ENCODE measurements at places on chromosomes 6 and 20. TPM values are rescaled to one million over a fixed set of nuclear protein-coding genes. Genes with fewer than 3 reads are reported as not detected.

- H3K4me3 ChIP-seq, result no peak overlapping the region
- no peaks in the 10 kb centered on the region for H3K4me1 ChIP-seq
- H3K27me3 ChIP-seq, result no peaks in the 10 kb centered on the region
- DNase-seq, result no peak
- H3K27ac ChIP-seq, result no peak overlapping the region
These were observed 15.7 kb upstream of the NHSL1 start for GRCh38 chr6:138514860-138515540.

DNA sequence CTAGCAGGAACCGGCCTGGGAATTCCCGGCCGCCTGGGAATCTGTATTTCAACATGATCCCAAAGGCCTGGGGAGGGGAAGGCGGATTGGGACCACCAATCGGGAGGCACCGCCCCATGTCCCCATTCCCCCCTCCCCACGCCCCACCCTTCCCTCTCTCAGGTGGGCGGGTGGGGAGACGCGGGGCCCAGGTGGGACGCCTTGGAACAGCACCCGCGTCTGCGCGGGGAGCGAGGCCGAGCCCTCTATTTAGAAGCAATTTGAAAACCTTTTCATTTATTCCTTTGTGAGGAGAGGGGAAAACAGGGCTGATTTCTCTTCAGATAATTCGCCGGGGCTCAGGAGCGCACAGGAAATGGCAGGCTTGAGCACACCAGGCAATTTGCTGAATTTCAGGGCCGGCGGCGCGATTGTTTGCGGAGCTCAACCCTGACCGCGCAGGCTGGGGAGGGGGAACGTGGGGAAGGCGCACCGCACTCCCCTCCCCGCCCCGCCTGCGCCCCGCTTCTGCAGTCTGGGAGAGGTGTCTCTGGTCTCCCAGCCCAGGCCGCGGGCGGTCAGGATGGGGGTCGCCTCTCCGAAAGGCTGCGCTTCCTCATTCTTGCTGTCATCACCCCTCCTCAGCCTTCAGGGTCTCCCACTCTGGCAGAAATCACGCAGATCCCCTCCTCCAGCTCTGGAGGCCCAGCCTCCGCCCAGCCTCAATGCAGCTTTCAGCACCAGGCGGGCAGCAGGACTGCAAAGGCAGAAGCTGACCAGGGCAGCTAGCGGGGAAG is 170.0 kb downstream of the GRM4 start:
- H3K27ac ChIP-seq, result no peak overlapping the region
- peaks cover 7% of the 10 kb centered on the region for H3K27me3 ChIP-seq
- DNase-seq, result peak; percentile 16
- no peaks in the 10 kb centered on the region for H3K36me3 ChIP-seq
- H3K4me1 ChIP-seq, result peaks cover 6% of the 10 kb centered on the region

DNA sequence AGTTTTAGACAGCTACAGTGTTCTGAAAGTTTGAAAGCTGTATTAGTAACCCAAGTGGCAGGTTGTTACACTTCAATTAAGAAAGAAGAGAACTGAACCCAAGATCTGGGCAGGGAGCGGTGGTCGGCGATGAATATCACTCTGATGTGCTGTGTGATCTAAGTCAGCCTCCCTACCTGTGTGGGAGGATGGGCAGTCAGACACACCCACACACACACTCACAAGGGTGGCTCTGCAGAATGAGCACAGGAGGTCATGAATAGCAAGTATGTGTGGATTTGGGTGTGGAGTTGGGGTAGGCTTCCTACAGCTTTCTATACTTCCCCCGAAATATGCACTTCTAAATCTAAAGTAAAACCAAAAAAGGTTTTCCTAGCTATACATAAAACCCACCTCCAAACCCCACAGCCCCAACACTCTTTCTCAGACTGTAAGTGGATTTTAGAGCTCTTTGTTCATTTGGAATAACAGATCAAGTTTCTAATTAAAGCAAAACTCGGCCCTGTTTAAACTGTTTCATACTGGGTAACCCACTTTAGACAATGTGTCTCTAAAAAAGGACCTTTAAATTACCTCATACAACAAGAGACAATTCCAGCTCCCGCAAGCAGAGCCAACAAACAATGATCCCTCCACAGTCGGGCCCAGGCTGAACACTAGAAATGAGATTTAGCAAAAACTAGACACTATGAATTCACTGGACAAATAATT is 19.4 kb downstream of the TNFRSF21 start:
- no peaks in the 10 kb centered on the region for H3K27me3 ChIP-seq
- H3K4me3 ChIP-seq, result no peak overlapping the region
- peaks cover 11% of the 10 kb centered on the region for H3K36me3 ChIP-seq
- no peak for DNase-seq

SYTL3 gene
- 3.1 TPM for total RNA-seq

GRCh38 chr6:13375360-13375878 is 47.1 kb upstream of the TBC1D7 start:
- DNase-seq, result no peak
- no peak overlapping the region for H3K4me3 ChIP-seq
- H3K4me1 ChIP-seq, result peaks cover 22% of the 10 kb centered on the region
- H3K27ac ChIP-seq, result no peak overlapping the region
- H3K36me3 ChIP-seq, result peaks cover 5% of the 10 kb centered on the region

DNA sequence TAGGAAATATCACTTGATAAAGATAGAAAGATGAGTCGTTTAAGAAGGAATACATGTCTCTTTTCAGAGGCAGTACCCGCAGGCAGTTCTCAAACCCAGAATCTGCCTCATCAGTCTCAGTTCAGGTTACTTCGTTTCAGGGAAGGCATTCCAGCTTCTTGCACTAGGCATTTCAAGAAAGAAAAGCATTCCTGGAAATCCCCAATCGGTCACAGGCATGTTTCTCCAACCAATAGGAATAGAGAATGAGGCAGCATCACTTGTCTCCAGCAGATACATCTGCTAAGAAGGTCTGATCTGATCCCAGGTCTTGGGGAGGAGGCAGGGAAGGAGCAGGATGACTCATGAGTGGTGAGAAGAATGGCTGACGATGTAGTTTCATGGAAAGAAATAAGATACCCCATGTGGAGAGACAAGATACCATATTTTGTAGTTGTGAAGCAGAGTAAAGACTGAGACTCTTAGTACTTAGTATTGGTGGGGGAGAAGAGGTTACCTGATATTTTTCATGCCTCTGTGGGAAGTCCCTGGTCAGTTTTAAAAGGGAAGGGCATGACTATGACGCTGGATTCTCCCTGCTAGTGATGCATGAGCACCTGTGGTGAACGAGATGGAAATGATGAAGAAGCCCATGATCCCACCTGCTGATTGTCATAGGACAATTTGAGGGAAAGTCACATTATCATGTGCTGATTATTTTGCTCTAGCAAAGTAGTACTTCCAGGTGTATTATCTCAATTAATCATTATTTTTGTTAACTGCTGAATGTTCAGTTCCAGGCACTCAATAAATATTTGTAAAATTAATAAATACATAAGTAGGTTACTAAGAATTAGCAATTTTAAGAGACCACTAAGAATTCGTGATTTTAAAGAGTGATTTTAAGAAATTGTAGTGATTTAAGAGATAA is 20.3 kb upstream of the HLA-DRB1 start:
- H3K36me3 ChIP-seq, result no peaks in the 10 kb centered on the region
- H3K27ac ChIP-seq, result peak overlapping the region; percentile 51
- peak; percentile 93 for DNase-seq
- H3K4me1 ChIP-seq, result peaks cover 8% of the 10 kb centered on the region

- no peak overlapping the region for H3K27ac ChIP-seq
- no peaks in the 10 kb centered on the region for H3K36me3 ChIP-seq
- no peak for DNase-seq
- no peak overlapping the region for H3K4me3 ChIP-seq
- no peaks in the 10 kb centered on the region for H3K4me1 ChIP-seq
These were observed 76.5 kb upstream of the TOP1 start for GRCh38 chr20:40952136-40952535.

DNA sequence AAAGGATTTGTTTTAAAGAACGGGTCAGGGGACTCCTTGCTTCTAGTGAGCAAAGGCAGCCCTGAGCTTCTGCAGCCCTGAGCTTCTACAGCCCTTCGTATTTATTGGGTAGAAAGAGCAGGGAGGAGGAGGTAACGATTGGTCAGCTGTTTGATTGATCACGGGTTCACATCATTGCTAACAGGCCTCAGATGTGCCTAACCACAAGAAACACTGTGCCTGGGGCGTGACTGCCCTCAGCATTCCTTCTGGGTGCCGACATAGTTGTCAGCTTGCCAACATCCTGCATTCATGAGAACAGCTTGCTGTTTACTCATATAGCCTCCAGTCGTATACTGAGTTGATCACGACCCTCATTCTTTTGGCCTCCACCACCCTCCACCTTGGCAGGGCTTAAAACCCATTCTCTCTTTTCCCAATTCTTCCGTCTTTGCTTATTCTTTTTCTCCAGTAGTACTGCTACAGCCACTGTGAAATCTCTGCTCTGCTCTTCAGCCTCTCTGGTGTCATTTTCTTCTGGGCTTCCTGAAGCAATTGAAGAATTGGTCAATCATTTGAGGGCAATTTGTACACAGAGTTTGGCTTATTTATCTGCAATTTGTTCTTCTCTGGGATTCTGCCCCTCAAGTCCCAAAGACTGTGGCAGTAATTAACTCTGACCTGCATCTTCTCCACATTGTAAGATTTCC is 25.4 kb upstream of the NOP56 start:
- no peaks in the 10 kb centered on the region for H3K36me3 ChIP-seq
- peaks cover 5% of the 10 kb centered on the region for H3K27me3 ChIP-seq
- no peak overlapping the region for H3K4me3 ChIP-seq
- H3K27ac ChIP-seq, result no peak overlapping the region
- no peak for DNase-seq

DNA sequence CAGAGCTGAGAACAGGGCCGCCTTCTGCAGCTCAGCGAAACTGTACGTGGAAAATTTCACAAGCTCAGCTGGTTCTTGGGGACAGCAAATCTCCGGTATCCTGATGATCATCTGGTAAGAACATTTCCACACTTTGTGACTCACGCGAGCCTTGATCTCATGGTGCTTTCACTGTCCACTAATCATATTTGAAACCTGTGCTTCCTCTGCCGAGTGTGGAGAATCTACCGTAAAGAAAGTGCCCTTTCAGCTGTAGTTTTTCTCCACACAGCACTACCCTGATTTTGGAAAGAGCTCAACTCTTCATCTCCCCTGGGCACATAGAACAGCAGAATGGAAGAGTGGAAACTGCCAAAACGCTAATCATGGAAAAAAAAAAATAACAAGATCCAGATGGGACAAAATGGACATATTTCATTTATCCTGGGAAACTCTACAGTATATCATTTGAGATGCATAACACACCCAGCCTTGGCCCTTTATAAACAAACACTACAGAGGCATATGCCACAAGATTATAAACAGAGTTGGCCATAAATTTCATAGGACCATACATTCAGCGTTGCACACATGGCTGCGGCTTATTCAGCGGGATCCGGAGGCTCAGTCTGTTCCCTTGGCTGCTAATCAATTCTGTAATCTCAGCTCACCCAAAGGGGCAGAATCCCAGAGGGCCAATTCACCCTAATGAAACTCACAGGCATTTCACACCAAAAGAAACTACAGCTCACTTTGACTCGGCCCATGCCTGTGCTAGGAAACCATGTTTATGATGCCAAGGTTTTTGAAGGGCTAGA is 434.5 kb downstream of the HDGFL1 start:
- H3K36me3 ChIP-seq, result no peaks in the 10 kb centered on the region
- H3K27ac ChIP-seq, result no peak overlapping the region
- H3K27me3 ChIP-seq, result no peaks in the 10 kb centered on the region
- peak; percentile 35 for DNase-seq

IMPG1 gene
- not detected for total RNA-seq

CRISP3 gene
- total RNA-seq, result not detected

DNA sequence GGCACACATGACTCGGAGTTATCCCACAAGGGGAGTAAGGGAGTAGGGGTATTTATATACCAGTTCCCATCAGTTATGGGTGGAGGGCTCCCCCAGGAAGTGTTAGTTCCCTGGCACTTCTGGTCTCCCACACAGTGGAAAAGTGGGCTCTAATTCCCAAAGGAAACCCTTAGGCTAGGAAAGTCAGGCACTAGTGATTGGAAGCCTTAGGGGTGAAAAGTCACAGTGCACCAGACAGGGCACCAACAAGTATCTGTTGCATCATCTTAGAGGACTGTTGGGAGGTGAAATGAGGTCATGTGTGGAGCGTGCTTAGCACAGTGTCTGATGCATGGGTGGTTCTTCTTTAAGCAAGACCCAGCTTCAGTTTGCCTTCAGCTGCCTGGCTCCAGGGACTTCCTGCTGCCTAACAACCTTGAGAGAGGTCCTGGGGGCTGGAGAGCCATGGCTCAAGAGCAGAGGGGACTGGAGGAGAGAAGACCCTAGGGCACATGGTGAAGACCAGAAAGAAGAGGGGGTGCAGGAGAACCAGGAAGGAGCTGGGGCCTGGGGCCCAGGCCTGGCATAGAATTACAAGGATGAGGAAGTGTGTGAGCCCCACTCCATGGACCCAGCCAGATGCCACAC is 7.5 kb upstream of the FOXP4 start:
- H3K36me3 ChIP-seq, result no peaks in the 10 kb centered on the region
- no peaks in the 10 kb centered on the region for H3K4me1 ChIP-seq
- no peak for DNase-seq
- H3K27me3 ChIP-seq, result peaks cover 4% of the 10 kb centered on the region
- H3K4me3 ChIP-seq, result no peak overlapping the region

GRCh38 chr20:44596010-44596409 is 13.6 kb downstream of the PKIG start:
- no peak overlapping the region for H3K27ac ChIP-seq
- no peaks in the 10 kb centered on the region for H3K27me3 ChIP-seq
- DNase-seq, result no peak
- no peak overlapping the region for H3K4me3 ChIP-seq
- peaks cover 78% of the 10 kb centered on the region for H3K4me1 ChIP-seq

TUBB2B gene
- not detected for total RNA-seq

ARHGAP18 gene
- total RNA-seq, result 34.4 TPM

DNA sequence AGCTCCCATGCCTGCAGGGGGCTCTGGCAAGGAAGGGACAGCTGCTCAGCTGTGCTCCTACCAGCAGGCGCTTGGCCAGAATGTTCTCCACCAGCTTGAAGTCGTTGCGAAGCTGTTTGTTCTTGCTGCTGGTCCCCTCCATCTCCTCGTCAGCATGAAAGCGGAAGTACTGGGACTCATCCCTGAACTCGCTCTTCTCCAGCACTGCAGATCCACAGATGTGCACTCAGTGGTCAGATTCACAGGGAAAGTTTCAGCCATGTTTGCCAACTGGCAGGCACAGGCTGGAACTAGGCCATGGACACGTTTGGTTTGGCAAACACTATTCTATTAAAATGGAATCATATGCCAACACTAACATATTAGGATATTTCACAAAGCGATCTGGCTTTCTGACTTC is 167.9 kb downstream of the PREX1 start:
- peak; percentile 84 for DNase-seq
- peaks cover 32% of the 10 kb centered on the region for H3K4me1 ChIP-seq
- H3K4me3 ChIP-seq, result no peak overlapping the region
- H3K36me3 ChIP-seq, result peaks cover 29% of the 10 kb centered on the region
- no peaks in the 10 kb centered on the region for H3K27me3 ChIP-seq

TREM2 gene
- not detected for total RNA-seq

All from stomach (tissue), 19 donors.